ENCODE measurements at places on chromosomes 5 and 9. TPM values are rescaled to one million over a fixed set of nuclear protein-coding genes. Genes with fewer than 3 reads are reported as not detected.
A peak's percentile ranks its signal among the peaks of the same experiment; 100 is the strongest.

- peak; percentile 68 for DNase-seq
Measured at GRCh38 chr9:98491828-98492227, 216.9 kb downstream of the GABBR2 start.

- peak; percentile 74 for DNase-seq
Measured at GRCh38 chr5:137753691-137754187, 424 bp downstream of the HNRNPA0 start.

DNA sequence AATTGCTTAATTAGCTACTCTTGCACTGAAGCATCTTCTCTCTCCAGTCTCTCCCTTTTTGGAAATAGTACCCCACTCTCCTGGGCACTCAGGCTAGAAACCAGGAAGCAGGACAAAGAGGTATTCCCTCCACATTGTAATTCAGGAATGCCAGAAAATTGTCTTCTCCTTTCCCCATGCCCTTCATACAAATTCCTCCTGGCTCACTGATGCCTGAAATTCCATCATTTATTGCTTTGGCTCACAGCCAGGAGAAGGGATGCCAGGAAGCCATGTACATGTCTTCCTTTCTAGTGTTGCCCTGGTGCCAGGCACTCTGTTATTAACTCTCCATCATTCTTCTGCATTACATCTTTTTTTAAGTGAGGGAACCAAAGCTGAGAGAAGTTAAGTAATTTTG, 716.5 kb upstream of the C9orf72 start:
- no peak for DNase-seq

DNA sequence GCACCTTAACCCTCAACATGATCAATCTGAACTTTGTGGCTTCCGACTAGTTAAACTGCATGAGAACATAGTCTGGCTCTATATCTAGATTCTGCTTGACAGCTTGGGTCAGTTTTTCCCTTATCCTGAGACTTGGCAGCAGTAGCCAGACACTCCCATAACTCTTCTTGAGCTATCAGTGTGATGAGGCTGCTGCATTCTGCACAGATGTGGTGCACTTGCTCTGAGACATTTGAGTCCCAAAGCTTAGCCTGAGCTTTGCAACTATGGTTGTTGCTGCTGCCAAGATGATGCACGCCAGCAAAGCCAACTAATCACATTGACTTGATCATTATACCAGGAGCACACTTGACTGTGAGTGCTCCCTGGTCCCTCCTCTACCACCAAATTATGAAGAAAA, 36.2 kb downstream of the MOCS2 start:
- DNase-seq, result no peak

DNA sequence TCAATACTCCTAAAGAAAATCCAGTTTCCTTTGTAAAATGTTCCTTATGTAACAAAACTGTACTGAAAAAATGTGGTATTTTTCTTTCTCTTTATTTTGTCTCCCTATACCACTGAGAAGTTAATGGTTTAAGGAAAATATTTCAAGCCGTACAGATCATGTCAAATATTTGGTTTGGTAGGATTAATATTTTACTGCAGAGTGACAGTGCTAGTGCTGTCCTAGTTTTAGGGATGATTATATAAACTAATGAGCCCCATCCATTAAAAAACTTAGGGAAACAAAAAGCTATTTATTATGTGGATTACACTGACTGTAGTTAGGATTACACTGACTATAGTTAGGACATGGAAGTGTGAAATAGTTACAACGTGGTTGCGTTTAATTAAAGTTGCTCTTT, 209.1 kb downstream of the CD180 start:
- no peak for DNase-seq

DNA sequence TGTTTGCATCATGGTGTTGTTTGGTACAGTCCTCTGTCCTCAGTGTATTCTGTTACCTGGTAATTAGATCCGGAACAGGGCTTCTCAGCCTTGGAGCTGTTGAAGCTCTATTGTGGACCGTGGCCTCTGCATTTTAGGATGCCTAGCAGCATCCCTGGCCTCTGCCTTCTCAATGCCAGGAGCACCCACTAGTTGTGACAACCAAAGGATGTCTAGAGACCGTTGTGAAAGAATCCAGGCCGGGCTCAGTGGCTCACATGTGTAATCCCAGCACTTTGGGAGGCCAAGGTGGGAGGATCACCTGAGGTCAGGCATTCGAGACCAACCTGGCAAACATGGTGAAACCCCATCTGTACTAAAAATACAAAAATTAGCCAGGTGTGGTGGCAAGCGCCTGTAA, 159.6 kb downstream of the CACNA1B start:
- peak; percentile 26 for DNase-seq

- DNase-seq, result no peak
Measured at GRCh38 chr9:16031971-16032370, 479.1 kb downstream of the CCDC171 start.

DNA sequence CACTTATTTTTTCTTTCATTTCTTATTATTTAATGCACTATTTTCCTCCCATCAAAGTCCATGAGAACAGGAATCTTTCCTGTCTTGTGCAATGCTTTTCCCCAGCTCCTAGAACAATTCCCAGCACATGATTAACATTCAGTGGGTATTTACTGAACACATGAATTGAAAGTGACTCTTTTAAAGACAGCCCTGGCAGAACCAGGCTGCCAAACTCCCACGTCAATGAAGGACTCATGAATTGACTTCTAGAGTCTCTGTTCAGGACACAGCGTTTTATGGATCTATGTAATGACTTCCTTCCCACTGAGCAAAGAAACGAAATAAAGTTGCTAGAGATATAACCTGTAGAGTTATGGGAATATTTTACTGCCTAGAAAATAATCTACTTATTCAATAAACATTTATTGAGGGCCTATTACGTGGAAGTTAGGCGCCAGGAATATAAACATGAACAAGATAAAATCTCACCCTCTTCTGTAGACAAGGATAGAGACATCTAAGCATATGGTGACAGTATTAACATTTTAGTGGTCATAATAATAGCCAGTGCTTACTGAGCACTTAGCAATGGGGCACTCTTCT, 485.9 kb upstream of the KLF4 start:
- no peak for DNase-seq

DNA sequence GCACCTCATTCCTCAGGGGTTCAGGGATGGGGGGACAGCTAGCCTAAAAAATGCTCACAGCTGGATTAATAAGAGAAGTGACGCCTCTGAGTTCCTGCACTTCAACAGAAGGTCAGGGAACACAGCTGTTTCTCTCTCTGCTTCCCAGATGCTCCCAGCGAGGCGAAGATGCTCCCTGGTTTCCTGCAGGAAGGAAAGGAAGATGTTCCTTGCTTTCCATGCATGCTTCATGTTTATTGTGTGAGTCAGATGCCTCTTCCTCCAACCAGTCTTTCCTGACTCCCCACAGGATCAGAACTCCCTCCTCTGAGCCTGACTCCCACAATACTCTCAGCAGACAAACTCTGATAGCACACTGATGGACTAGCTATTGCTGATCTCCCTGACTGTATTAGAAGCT, 71.9 kb downstream of the MFAP3 start:
- DNase-seq, result no peak

DNA sequence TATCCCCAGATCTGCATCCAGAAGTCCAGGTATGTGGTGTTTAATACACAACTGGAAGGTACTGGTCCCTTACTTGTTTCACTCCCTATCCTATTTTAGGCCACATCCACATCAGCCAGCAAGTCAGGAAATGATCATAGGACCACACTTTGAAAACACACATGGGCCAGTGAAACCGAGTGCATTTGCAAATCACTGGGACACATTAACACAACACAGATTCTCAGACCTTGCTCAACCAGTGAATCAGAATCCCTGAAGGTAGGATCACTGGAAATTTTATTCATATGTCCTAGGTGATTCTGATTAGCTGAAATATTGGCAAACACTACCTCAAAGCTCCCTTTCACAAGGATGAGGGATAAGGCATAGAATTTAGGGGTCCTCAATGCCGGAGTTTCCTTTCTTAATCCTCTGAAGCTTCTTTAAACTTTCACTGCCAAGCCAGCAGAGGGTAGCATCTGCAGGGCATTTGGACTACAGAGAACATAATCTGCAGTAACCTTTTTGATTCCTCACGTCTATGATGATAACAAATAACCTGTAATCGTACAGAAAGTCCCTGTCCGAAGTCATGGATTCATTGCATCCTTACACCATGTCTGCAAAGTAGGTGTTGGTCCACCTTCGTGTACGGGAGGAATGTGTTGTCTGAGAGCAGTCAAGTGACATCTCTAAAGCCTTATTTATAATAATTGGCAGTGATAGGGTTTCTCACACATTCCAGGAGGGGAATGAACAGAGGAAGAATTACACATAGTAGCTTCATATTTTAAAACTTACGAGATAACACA, 11.0 kb upstream of the ABLIM3 start:
- DNase-seq, result no peak

DNA sequence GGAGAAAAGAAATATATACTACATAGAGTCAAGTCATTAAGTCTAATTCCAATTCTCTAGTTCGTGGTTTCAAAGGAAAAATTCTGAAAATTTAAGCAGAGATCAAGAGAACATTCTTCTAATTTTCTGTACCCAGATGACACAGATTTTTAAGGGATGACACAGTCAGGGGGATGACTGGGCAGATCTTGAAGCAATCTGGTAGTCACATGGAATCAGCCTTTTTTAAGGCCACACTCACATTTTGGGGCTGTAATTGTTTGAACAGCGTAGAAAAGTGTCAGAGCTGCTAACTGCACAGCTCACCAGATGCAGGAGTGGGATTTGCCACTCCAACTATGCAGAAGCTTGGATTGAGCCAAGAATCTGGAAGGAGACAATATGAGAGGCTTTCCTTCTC, 20.4 kb downstream of the PDE4D start:
- DNase-seq, result no peak

DNA sequence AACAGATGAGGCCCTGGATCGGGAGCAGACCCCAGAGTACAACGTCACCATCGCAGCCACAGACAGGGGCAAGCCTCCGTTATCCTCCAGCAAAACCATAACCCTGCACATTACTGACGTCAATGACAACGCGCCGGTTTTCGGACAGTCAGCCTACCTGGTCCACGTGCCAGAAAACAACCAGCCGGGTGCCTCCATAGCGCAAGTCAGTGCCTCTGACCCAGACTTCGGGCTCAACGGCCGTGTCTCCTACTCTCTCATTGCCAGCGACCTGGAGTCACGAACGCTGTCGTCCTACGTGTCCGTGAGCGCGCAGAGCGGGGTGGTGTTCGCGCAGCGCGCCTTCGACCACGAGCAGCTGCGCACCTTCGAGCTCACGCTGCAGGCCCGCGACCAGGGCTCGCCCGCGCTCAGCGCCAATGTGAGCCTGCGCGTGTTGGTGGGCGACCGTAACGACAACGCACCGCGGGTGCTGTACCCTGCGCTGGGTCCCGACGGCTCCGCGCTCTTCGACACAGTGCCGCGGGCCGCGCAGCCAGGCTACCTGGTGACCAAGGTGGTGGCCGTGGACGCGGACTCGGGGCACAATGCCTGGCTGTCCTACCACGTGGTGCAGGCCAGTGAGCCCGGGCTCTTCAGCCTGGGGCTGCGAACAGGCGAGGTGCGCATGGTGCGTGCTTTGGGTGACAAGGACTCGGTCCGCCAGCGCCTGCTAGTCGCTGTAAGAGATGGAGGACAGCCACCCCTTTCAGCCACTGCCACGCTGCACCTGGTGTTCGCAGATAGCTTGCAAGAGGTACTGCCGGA, 1.6 kb upstream of the PCDHGA11 start:
- DNase-seq, result no peak

The ARSI gene
- total RNA-seq, result 0.38 TPM

The PCDHB12 gene
- 1.1 TPM for total RNA-seq

The ALDH1B1 gene
- 21.0 TPM for total RNA-seq

The PGM5 gene
- 191 TPM for total RNA-seq

The AK8 gene
- total RNA-seq, result 0.13 TPM

The OTULINL gene
- total RNA-seq, result 1.8 TPM

The IFNK gene
- total RNA-seq, result not detected

All from cardiac septum (tissue), 1 donor.